ENCODE measurements at places on chromosomes 4 and X. TPM values are rescaled to one million over a fixed set of nuclear protein-coding genes. Genes with fewer than 3 reads are reported as not detected.

The MAP7D3 gene
- total RNA-seq, result 14.3 TPM

The CC2D2A gene
- total RNA-seq, result 8.4 TPM

The EGF gene
- 10.3 TPM for total RNA-seq

The MAGIX gene
- total RNA-seq, result 3.3 TPM

The ABCE1 gene
- total RNA-seq, result 33.5 TPM

The IGFBP7 gene
- total RNA-seq, result 536 TPM

The PPARGC1A gene
- total RNA-seq, result 96.6 TPM

The NAA11 gene
- total RNA-seq, result not detected

The PDCL2 gene
- total RNA-seq, result not detected

The CCKAR gene
- total RNA-seq, result not detected

The GPR173 gene
- 0.60 TPM for total RNA-seq

The RHOXF2B gene
- total RNA-seq, result not detected

The AR gene
- 29.5 TPM for total RNA-seq
